ENCODE measurements at places on chromosomes 2 and 18.

DNA sequence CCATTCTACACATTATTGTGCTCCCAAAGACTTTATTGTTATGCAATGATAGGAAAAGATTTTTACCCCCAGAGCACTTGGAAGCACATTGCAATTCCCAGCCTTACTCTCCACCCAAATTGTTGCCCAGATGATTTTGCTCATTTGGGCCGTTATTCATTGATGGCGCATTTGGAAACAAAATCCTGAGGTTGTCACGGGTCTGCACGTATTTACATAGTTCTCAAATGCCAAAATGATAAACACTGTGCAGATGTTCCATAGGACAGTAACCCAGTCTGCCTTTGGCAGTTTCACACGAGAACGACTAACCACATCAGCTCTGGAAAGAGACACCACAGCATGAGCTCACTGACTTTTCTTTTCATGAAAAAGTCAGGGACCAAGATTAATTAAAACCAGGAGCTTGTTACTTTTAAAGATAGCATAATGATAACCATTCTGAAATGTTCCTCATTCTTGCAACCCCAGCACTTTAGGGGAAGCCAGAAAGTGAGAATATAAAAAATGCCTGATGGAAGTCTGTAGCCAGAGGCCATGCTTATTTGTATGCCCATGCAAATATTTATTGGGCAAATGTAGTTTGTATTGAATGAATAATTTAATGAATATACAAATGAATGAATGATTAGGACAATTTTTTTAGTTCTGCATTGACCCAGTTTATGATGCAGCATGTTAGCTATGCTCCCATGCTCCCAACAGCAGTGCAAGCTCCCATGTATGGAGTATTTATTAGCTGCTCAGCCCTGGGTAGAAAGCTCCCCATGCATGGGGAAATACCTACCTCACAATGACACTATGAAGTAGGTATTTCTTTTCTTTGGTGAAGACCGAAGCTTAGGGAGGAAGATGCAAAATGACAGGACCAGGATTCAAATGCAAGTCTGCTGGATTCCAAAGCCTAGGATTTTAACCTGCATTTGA lies 84.6 kb downstream of the MAIP1 start:
- no peak for DNase-seq

- DNase-seq, result no peak
Measured at GRCh38 chr18:58596265-58596681, 32.6 kb downstream of the ALPK2 start.

DNA sequence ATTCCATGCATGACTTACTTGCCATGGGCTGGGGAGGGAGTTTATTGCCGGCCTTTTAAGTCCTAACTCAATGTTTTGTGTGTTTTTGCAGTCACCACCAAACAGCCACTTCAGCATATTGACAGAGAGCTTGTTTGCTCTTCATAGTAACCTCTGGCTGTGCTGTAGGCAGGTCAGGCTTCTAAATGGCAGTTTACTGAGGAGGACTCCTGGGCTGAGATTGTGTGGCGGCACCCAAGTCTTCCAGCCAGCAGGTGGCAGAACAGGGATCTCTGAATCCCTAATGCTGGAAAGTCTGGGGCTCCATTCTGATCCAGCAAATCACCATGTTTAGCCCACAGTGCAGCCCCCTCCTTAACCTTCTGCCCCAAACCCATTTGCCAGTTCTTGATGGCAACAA lies 121.2 kb downstream of the CAPN13 start:
- no peak for DNase-seq

- DNase-seq, result no peak
Measured at GRCh38 chr2:25284756-25285155, 57.0 kb downstream of the DNMT3A start.

GRCh38 chr2:64762301-64762997 lies 108.7 kb upstream of the SERTAD2 start:
- no peak for DNase-seq

DNA sequence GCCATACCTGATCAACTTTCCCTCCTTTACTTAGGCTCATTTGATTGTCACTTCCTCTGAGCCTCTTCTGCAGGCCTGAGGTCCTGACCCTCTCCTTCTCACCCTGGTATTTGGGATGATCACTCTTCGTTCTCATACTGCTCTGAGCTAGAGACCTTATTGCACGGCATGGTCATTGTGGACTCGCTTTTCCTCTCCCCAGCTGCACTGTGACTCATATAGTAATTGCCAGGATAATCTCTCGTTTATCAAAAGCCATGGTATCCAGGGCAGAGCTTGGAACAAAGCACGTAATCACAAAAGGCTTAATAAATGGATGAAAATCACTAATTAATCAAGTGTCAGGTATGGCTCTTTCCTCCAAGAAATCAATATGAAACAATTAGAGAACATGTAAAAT lies 40.9 kb upstream of the TRIB2 start:
- DNase-seq, result no peak

DNA sequence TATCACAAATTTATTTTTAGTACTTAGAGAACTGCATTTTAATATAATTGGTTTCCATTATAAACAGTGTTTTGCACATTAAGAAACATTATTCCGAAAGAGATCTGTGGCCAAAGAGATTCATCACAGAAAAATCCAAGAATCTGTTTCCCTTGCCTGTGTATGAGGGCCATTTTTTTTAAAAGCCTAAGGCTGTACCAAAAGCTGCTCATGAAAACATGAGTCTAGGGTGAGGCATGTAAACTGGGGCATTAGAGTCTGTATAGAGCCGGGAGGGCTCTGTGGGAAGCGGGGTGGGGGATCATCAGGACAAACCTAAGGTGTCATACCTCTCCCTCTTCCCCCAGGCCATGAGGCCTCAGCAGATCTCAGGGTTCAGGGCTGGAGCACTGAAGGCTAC lies 223.8 kb downstream of the FBXO15 start:
- DNase-seq, result no peak

- no peak for DNase-seq
Measured at GRCh38 chr2:6423157-6423556, 442.6 kb downstream of the CMPK2 start.

DNA sequence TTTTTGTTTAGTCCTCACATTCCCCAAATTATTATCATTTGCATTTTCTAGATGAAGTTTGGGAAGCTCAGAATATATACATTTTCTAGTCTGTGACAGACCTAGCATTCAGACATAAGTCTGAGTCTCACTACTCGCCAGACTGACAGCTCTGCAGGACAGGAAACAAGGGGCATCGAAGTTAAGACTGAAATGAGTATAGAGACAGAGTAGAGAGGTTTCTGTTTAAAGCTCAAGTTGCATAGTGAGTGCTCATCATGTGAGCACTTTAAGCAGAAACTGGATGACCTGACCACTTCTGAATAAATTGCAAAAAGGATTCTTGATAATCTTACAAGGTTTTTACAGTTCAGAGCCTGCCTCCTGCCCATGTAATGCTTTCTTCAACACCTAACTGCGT lies 1.1 kb downstream of the HADHB start:
- DNase-seq, result no peak

DNA sequence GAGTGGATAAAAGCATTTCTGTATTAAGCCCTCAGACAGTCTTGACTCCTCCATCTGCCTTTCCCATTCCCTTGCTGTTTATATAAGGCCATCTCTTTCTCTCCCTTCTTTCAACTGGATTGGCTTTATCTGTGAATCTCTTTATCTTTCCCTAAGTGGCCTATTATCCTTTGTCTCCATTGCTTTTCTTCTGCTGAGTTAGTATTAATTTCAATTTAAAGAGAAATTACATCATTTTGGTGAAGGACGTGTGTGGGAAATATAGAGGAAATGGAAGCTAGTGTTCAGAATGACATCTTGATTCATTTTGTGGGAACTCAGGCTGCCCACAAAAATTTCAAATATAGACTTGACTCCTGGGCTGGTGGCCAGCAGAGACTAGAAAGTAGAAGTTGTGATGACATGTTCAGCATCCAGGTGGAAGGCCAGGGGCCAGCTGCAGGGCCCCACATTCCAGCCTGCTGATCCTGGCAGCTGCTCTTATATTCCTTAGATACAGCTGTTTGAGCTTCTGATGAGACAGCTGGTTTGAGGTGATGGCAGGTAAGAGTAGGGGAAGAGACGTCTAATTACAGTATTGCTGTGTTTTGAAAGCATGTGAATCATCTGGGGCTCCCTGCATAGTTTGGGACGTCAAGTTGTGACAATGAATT lies 52.3 kb downstream of the DIS3L2 start:
- no peak for DNase-seq

DNA sequence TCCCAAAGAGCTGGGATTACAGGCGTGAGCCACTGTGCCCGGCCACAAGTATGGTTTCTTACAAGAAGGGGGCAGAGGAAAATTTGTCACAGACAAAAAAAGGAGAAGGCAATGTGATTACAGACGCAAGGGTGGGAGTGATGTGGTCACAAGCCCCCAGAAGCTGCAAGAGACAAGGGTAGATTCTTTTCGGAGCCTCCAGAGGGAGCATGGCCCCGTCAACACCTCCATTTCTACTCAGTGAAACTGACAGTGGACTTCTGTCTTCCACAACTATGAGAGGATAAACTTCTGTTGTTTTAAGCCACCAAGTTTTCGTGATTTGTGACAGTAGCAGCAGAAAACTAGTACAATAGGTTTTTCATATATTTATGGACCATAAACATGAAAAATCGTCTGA lies 2.1 kb upstream of the TCF7L1 start:
- DNase-seq, result no peak

DNA sequence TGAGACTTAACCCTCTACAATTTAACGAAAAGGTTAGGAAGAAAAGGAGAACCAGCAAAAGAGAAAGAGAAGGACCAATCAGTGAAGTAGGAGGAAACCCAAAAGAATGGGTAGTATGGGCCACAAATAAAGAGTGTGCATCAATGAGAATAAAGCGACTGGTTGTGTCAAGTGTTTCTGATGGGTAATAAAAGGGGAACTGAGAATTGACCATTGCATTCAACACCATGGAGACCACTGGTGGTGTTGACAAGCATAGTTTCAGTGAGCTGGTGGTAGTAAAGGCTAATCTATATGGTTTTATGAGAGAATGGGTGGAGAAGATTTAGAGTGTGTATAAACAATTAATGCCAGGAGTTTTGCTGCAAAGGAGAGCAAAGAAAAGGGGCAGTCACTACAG lies 75.4 kb downstream of the CSRNP3 start:
- DNase-seq, result no peak

GRCh38 chr2:42132191-42132965 lies 36.8 kb upstream of the EML4 start:
- DNase-seq, result no peak

- DNase-seq, result no peak
Measured at GRCh38 chr2:32227492-32227891, 37.2 kb downstream of the NLRC4 start.

DNA sequence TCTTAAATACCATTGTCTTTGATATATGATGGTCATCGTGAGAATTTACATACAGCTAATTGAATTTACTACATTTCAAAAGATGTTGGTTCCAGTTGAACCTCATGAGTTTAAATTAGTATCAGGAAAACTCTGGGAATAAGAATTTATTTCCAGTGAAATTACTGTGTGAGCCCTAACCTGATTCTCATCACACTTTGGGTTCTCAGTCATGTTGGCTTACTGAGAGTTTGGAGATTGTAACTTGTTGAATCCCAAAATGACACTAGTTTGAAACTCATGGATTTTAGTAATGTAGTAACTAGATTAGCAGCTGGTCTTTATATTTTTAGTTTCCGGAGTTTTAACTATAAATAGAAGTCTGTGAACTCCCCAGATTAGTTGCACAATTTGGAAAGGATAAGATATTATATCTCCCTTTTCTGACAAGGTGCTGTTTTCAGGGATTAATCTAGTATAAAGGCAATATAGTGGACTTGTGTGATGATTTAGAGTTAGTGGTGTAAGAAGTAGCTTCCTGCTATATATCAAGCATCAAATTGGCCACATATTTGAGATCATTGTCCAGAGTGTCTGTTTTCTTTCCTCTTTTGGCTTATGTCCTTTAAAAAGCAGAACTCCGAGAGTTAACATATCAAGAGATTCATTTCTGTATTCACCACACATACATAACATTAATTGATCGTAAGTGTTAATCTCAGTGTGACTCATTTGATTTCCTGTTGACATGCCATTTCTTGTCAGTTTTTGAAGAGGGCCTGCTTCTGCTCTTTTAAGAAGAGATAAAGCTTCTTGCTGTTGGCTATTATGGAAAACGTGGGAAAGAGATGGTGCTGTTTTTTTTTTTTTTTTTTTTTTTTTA lies 15.7 kb downstream of the NDUFV2 start:
- DNase-seq, result no peak

DNA sequence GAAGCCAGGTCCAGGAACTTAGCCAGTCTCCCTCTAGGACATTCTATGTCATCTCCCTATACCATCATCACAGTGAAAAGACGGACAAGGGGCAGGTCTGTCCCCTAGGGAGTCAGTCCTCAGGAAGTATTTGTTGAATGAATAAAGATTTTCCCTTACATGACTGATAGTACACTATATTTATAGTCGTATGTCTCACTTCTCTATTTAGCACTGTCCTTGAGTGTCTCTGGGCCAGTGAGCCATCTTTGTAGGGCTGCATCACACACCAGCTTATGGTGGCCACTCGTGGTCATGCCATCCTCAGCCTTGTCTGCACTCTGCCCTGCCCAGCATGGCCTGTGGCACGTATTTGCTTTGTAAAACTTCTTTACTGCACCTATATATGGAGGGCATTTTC lies 25.8 kb downstream of the PTPN18 start:
- no peak for DNase-seq

DNA sequence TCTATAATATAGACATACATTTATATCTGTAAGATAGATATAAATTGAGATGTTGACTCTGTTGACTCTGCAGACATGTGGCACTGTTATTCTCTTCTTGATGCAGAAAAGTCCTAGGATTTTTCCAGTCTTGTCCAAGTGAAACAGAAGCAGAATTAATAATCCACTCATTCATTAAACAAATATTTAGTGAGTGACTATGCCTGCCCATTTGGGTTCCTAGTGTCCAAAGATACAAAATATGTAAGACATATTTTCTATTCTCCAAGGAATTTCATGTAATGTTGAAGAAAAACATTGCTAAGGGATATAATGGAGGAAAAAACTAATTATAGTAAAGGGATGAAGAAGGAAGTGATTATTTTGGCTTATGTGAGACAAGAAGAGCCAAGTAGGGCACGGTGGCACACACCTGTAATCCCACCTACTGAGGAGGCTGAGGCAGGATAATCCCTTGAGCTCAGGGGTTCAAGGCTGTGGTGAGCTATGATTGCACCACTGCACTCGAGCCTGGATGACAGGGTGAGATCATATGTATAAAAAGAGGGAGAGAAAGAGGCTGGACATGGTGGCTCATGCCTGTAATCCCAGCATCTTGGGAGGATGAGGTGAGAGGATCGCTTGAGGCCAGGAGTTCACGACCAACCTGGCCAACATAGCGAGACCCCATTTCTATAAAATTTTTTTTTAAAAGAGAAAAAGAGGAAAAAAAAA lies 19.9 kb upstream of the PLEKHH2 start:
- DNase-seq, result no peak

DNA sequence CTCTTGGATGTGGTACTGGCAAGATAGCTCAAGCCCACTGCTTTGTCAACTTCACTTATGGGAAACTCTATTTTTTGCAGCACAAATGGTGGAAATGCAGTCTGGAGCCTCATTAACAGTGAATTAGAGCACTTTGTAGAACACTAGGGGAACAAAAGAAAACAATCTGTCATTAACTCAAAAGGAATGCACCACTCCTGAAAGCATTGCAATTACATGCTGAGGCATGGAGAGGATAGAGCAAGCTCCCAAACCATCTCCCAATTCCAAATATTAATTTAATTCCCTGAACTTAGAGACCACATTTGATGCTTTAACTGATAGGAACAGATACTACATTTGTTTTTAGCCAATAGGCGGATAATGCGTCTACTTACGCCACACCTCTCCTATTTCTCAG lies 32.8 kb upstream of the TANC1 start:
- DNase-seq, result no peak

GRCh38 chr2:226429476-226429875 lies 370.1 kb downstream of the IRS1 start:
- DNase-seq, result no peak

GRCh38 chr2:242040681-242041080 lies 171.2 kb downstream of the RTP5 start:
- no peak for DNase-seq
